SW480 (cell line): ENCODE measurements at places on chromosomes 1 and 21.

GRCh38 chr1:41536361-41536802 is 51.9 kb upstream of the EDN2 start:
- DNase-seq, result no peak

DNA sequence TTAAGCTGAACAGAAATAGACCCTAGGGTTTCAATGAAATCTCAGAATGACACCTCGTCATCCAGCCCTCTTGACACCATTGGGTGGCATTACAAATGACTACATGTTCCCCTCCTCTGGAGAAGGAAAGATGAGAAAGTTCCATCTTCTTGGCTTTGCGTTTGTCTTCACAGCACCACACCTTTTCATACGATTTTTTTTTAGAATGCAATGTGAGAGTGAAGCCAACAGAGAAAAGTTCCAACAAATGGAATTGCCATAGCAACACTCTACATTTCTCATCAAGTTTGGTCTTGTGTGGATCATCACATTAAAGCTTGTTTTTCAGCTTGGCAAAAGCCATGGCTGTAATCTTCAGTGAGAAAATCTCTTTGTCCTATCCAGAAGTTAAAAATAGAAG is 183.4 kb upstream of the SNX7 start:
- no peak for DNase-seq

DNA sequence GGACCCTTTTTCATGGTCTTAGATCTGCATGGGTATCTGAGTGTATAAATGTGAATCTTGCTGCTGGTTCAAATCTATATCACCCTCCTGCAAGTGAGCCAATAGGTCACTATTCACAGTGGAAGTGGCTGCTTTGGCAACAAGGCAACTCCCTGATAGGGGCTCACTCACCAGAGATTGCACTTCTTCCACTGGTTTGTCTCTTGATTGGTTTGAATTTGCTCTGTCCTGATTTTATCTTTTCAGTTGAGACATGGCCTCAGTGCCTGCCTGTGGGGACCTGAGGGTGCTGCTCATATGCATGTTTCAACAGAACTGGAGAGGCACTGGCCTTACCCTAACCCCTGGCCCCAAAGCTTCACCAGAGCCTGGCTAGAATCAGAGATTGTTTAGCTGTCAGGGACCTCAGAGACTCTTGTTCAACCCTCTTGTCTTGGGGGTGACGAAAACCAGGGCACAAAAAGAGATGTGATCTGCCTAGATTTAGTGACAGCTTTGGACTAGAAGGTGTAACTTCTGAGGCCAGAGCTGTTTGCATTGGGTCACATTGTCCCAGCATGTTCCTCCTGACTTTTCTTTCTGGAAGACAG is 16.9 kb downstream of the AVPR1B start:
- DNase-seq, result no peak

- DNase-seq, result no peak
These were observed 2.7 kb downstream of the PDIK1L start for GRCh38 chr1:26114165-26114927.

GRCh38 chr1:199135901-199136300 is 497.1 kb downstream of the PTPRC start:
- DNase-seq, result no peak

DNA sequence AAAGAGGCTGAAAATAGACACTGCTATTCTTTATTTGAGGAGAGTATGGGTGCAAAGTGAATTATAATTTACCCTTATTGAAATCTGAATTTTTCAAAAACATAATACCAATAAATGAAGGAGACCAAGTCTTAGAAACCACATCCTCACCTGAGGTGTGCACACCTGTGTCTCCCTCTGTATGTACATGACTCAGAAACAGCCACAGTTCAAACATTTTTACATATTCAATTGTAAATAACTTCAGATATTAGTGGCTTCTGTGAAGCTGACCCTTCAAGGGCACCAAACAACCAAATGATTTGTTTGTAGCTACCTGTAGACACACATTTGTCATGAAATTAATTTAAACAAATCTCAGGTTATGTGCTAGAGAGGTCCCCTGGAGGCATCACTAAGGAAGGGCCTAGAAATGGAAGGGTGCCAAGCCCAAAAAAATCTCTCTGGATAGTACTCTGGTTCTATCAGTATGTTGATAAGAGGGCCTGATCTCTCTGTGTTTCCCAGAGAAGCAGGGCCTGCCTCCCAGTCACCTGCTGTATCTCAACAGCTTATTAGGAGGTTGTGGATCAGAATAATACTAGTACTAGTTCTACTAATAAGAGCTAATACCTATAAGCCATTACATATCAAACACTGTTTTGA is 28.1 kb downstream of the ERI3 start:
- DNase-seq, result no peak
